Mesothelial cell of epicardium (in vitro differentiated cells): ENCODE measurements at places on chromosomes 11 and 22.

GRCh38 chr11:1453611-1454034 is 33.0 kb downstream of the MOB2 start:
- no peak for DNase-seq

- DNase-seq: no peak
Observed at GRCh38 chr11:79960461-79960860, 519.6 kb upstream of the TENM4 start.

GRCh38 chr22:40220316-40221054 is 42.8 kb downstream of the TNRC6B start:
- DNase-seq: no peak

DNA sequence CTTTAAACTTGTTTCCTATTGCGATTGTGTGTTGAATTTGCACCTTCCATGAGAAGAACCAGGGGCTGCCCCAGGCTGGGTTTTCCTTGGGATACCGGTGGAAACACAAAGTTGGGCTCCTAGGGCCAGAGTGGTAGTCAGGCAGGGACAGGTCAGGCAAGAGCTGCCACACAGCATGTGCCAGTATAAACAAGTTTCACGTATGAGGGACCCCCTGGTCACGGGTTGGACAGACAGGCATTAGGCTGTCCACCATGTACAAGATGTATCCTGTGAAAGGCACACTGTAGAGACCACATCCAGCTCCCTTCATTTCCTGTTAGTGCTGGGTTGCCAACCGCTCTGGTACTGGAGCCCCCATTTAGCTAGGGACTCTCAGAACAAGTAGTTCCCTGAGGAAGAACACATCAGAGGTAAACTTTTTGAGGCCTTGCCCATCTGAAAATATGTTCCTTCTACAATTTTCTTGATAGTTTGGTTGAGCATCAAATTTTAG is 8.8 kb downstream of the UPB1 start:
- DNase-seq: no peak

- no peak for DNase-seq
Observed at GRCh38 chr11:45141631-45142030, 4.8 kb upstream of the PRDM11 start.

DNA sequence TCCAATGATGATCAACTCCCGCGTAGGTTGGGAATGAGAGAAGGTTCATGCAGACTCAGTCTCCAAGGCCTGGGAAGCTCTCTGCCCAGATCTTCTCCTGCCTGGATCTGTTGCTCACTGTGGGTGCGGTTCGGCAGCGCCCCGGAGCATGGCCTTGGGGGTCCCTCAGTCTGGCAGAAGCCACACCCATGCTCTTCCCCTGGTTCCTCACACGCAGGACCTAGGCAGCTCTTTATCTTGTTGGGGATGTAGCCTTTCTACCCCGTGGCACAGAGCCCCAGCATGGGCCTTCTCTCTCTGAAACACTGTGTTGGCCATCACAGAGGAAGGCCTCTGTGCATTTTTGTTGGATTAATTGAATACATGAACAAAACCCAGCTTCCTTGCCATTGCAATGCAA is 1461.6 kb downstream of the BRD1 start:
- no peak for DNase-seq

DNA sequence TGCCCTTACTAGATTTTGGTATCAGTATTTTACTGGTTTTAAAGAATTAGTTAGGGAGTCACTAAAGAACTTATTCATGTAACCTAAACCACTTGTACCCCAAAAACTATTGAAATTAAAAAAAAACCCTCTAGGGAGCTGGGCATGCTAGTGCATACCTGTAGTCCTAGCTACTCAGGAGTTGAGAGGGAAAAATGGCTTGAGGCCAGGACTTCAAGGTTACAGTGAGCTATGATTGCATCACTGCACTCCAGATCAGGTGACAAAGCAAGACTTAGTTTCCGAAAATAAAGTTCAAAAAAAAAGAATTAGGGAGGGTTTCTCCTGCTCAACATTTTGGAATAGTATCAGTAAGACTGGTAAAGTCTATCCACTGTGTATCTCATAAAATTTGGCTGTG is 364.4 kb upstream of the LUZP2 start:
- DNase-seq: no peak

GRCh38 chr11:69301455-69302401 is 7.8 kb downstream of the MYEOV start:
- no peak for DNase-seq

GRCh38 chr11:47109051-47109726 is 67.5 kb downstream of the ARFGAP2 start:
- DNase-seq: no peak

DNA sequence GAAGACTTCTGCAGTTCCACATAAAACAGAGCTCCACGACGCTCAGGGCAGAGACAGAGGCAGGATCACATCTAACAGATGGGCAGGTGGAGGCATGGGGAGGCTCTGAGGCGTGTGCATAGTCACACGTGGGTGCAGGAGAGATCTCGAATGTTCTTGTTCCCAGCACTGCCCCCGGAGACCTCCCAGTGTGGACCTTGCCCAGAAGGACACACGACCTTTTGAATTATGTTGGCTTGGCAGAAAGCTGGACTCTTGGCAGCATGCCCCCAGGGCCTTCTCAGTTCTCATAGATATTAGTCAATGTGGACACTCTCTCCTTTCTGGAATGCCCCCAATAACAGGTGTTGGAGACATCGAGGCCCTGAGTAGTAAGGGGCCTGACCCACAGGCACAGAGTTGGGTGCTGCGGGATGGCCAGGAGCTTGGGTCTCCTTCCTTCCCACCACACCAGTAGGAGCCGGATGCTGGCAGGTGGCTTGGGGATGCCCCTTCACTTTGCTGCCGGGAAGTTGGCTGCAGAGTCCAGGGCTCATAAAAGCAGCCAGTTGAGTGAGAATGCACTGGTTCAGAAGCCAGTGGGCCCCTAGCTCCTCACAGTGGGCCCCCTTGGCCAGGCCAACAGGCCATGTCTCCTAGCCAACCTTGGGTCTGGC is 12.1 kb downstream of the MYEOV start:
- no peak for DNase-seq

DNA sequence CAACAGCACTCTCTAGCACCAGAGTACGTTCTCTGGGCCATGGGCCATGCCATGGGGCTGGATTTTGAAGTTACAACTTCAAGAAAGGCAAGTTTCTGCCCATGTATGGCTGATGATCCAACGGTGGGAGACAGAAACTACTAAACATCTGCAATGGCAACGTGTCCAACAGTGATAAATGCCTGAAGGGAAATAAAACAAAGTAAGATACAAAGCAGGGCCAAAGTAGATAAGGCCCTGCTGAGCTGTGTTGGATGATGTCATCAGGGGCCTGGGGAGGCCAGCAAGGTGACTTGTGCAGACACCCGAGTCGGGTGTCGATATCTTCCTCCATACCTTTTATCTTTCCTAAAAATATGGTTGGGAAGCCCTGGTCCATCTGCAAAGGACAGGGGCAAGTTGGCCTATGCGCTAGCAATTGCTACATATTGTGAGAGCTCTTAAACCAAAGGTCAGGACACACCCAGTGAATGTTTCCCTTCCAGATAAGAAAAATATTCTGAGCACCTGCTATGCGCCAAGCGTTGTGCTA is 487.2 kb downstream of the MN1 start:
- DNase-seq: no peak

DNA sequence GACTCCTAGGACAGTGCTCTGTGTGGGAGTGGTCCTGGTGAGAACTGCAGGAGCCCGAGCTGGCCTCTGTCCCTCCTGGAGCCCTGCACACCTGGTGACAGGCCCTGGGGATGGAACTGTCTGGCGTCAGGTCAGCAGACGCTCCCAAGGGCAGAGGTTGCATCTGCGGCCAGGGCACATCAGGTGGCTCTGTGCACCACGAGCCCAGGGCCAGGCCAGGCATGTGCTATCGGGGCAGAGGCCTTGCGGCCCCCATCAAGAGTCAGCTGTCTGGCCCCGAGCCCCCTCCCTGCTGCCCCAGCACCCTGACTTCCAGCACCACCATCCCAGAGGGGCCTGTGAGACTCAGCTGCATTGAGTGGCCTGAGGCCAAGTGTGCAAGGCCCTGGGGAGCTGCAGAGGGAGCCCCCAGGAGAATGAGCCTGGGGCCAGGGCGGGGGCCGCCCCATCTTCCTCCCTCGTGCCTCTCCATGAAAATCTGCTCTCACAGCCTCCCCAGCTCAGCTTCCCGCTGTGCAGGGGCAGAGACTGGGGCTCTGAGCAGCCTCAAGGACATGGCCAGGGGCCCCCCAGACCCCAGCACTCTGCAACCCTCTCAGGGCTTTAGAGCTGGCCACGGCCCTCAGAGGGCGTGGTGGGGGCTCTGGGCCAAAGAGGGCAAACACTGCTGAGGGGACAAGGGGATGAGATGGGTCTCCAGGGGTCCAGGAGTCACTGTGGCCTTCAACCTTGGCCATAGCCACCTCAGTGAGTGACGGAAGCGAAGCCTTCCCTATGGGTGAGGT is 56.4 kb downstream of the RTL6 start:
- DNase-seq: no peak

DNA sequence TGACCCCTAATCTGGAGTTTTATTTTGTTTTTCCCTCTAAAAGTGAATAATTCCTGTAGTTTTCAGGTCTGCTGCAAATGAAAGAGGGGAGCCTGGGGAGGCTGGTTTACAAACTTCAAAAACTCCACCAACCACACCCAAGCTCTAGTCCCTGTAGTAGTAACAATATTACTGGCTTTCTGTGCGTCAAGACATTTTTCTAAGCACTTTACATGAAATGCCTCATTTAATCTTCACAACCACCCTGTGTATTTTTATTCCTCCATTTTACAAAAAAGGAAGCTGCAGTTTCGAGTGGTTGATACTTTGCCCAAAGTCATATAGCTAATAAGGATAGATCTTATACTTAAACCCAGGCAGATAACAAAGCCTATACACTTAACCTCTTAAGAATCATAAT is 23.5 kb downstream of the CTNND1 start:
- DNase-seq: no peak
